Testis (tissue), 5 donors: ENCODE measurements at places on chromosomes 3 and 15.
A peak's percentile ranks its signal among the peaks of the same experiment; 100 is the strongest.

- peak; percentile 48 for DNase-seq
- peaks cover 4% of the 10 kb centered on the region for H3K4me1 ChIP-seq
- no peaks in the 10 kb centered on the region for H3K36me3 ChIP-seq
- no peak overlapping the region for H3K27ac ChIP-seq
- no peaks in the 10 kb centered on the region for H3K27me3 ChIP-seq
- H3K4me3 ChIP-seq, result peak overlapping the region; percentile 62
Measured at GRCh38 chr3:32780735-32781210, 37.0 kb upstream of the TRIM71 start.

DNA sequence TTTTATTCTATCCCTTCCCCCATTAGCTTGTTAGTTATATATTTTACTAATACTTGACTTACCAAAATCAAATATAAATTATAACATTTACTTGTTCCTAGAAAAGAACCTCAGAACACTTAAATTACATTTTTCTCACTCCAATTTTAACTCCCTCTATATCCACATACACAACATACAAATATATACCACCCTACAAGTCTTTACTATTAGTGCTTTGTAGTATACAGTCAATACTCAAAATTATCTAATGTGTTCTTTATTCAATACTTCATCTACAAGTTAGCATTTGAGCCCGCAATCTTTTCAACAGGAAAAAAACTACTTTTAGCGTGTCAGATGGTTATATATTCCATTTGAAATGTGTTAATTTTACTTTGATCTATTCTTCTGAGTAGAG lies 100.3 kb downstream of the ADAM10 start:
- no peak overlapping the region for H3K27ac ChIP-seq
- H3K4me3 ChIP-seq, result no peak overlapping the region
- DNase-seq, result no peak
- no peaks in the 10 kb centered on the region for H3K4me1 ChIP-seq

DNA sequence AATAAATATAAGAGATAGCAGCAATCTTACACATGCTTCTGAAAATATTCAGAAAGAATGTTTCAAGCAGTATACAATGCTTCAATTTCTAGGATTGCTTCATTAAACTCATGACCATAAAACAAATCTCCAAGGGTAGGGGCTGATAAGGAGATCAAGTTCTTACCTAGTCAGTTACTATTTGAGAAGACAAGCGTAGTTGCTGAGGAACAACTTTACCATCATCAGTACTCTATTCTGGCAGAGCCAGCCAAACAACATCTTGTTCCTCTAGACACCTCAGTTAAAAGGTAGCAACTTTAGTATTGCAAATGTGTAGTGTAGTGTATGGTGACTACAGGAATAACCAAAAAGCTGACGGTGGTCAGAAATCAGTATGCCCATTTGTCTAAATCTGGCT lies 85.4 kb upstream of the CHRM5 start:
- no peaks in the 10 kb centered on the region for H3K4me1 ChIP-seq
- H3K4me3 ChIP-seq, result no peak overlapping the region
- H3K27ac ChIP-seq, result no peak overlapping the region
- no peak for DNase-seq

DNA sequence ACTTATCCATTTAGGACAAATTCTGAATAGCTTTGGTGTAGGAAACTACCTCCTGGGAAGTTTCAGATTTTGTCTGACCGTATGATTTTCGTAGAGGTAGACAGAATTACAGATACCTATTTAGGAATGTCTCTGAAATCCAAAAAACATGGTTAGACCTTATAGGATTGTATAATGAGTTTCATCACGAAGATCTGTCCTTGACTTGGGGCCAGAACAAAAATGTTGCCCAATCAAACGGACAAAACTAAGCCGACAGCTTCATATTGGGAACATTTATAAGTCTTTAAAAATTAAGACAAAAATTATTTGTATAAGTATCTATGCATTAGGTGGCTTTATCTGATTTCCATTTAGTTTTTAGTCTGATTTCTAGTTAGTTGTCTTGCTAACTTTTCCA lies 32.6 kb downstream of the MNS1 start:
- DNase-seq, result no peak
- H3K4me3 ChIP-seq, result no peak overlapping the region
- no peaks in the 10 kb centered on the region for H3K36me3 ChIP-seq
- H3K27me3 ChIP-seq, result no peaks in the 10 kb centered on the region
- H3K4me1 ChIP-seq, result no peaks in the 10 kb centered on the region

GRCh38 chr3:29171043-29171990 lies 109.6 kb upstream of the RBMS3 start:
- no peak overlapping the region for H3K4me3 ChIP-seq
- H3K4me1 ChIP-seq, result peaks cover 2% of the 10 kb centered on the region
- H3K27ac ChIP-seq, result peak overlapping the region; percentile 57
- DNase-seq, result no peak

DNA sequence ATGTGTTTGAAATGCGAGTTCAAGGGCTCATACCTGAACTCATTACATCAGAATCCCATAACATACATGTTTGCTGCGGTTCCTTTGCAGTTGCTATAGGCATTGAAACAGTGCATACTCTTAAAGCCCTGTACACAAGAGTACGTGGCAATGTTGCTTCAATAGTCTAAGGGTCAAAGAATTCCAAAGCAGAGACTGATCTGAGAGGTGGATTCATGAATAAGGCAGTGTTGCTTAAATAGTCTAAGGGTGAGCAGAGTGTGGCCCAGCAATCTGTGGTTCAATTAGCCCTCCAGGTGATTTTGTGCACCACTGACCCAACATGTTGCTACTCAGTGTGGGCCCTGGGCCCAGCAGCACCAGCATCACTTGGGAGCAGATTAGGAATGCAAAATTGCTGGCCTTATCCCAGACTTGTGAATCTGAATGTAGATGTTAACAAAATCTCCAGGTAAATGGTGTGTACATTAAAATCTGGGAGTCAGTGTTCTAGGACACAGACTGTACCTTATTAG lies 314.7 kb upstream of the UMPS start:
- no peak for DNase-seq
- H3K27ac ChIP-seq, result no peak overlapping the region
- H3K4me3 ChIP-seq, result no peak overlapping the region

- DNase-seq, result no peak
- no peaks in the 10 kb centered on the region for H3K4me1 ChIP-seq
- H3K27ac ChIP-seq, result no peak overlapping the region
- H3K36me3 ChIP-seq, result no peaks in the 10 kb centered on the region
Measured at GRCh38 chr3:49602877-49603411, 48.7 kb downstream of the BSN start.

DNA sequence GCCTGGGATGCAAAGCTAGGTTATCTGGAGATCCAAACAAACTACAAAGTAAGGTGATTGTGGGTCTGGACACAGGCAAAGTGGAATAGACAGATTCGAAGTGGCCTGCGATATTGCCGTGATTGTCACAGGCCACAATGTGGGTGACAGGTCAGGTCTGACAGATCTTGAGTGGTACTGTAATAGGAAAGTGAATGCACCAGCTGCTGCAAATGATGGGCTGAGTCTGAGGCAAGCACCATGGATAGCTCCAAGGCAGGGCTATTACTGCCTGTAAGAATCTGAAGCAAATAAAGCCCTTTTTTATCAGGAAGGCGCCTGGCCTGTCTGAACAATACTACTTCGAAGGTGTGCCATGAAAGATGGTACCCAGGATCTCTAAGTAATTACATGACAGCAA lies 10.0 kb downstream of the ARMC8 start:
- no peaks in the 10 kb centered on the region for H3K27me3 ChIP-seq
- no peak overlapping the region for H3K27ac ChIP-seq
- DNase-seq, result peak; percentile 34
- H3K36me3 ChIP-seq, result no peaks in the 10 kb centered on the region

DNA sequence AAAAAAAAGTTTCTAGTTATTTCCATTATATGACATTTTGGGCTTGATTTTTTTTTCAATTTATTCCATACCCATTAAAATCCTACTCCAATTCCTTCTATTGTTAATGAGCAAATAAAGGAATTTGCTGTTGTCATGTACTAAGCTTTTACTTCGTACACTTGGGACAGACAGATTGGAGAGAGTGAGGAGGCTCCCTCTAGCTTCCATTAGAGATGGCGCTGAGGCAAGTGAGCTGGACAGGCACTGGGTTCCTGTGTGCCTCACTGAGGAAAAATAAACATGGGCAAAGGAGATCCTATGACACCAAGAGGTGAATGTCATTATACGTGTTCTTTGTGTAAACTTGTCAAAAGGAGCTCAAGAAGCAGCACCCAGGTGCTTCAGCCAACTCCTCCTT lies 441.1 kb upstream of the MDFIC2 start:
- H3K4me1 ChIP-seq, result no peaks in the 10 kb centered on the region
- H3K27ac ChIP-seq, result no peak overlapping the region
- H3K36me3 ChIP-seq, result no peaks in the 10 kb centered on the region
- H3K4me3 ChIP-seq, result no peak overlapping the region
- H3K27me3 ChIP-seq, result no peaks in the 10 kb centered on the region

DNA sequence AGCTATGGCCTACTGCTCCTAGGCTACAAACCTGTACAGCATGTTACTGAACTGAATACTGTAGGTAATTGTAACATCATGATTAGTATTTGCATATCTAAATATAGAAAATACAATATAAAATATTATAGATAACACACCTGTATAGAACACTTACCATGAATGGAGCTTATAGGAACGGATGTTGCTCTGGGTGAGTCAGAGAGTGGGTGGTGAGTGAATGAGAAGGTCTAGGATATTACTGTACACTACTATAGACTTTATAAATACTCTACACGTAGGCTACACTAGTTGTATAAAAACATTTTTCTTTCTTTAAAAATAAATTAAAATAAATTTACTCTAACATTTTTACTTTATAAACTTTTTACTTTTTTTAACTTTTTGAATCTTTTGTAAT lies 224.0 kb upstream of the CBLB start:
- no peaks in the 10 kb centered on the region for H3K4me1 ChIP-seq
- H3K27me3 ChIP-seq, result no peaks in the 10 kb centered on the region
- no peaks in the 10 kb centered on the region for H3K36me3 ChIP-seq
- no peak for DNase-seq
- H3K4me3 ChIP-seq, result no peak overlapping the region

DNA sequence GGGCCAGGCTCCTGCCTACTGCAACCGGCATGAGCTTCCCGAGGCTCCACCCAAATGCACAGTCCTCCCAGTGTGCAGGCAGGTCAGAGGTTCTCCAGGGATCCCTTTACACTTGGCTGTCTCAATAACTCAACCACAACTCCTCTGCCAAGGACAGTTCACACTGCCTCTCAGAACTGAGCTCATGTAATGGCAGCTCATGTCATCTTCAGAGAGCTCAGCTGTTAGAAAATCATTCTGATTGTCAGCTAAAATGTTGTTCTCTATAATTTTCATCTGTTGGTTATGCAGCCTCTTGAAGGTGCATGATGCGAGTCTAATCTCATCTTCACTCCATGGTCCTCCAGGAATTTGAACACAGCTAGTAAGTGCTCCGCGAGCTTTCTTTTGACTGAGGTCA lies 76.7 kb downstream of the SST start:
- no peaks in the 10 kb centered on the region for H3K36me3 ChIP-seq
- no peaks in the 10 kb centered on the region for H3K27me3 ChIP-seq
- peaks cover 6% of the 10 kb centered on the region for H3K4me1 ChIP-seq
- H3K27ac ChIP-seq, result no peak overlapping the region
- no peak overlapping the region for H3K4me3 ChIP-seq

DNA sequence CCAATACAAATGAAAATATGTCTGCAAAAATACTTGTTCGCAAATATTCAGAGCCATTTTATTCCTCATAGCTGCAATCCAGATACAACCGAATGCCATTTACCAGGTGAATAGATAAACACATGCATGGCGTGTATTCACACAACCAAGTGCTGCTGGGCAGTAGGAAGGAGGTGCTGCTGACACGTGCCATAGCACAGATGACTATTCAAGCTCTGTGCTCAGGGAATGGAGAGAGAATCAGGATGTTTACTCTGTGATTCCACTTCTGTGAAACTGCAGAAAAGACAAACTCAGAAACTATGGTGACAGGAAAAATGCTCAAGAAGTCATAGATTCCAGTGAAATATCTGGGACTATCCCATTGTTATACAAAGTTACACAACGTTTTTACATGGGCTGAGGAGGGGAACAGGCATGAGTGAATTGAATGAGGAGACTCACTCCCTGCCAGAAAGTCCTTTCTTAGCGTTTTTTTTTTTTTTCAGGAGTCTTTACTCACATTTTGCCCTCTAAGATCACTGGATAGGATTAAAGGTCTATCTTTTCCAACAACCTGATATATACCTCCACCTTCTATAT lies 152.9 kb upstream of the NDN start:
- H3K27me3 ChIP-seq, result no peaks in the 10 kb centered on the region
- H3K4me1 ChIP-seq, result no peaks in the 10 kb centered on the region
- H3K27ac ChIP-seq, result no peak overlapping the region
- no peaks in the 10 kb centered on the region for H3K36me3 ChIP-seq

DNA sequence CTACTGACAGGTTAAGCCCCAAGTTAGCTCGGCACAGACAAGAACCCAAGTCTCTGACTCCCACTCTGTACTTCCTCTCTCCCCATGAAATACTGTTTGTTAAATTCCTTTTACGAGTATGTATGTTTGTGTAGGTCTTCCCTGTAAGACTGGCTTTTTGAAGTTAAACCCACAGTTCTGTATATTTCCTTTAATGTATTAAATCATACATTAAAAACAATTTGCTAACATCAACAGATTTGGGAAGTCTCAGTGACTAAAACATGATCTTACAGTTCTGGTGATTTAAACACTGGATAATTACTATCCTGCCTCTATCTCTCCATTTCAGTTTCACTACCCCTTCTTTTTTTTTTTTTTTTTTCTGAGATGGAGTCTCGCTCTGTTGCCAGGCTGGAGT lies 4.4 kb downstream of the CMTM6 start:
- H3K27ac ChIP-seq, result no peak overlapping the region
- peaks cover 10% of the 10 kb centered on the region for H3K4me1 ChIP-seq
- H3K4me3 ChIP-seq, result no peak overlapping the region
- no peak for DNase-seq

- no peaks in the 10 kb centered on the region for H3K4me1 ChIP-seq
- DNase-seq, result no peak
- no peak overlapping the region for H3K4me3 ChIP-seq
- peak overlapping the region; percentile 52 for H3K27ac ChIP-seq
- no peaks in the 10 kb centered on the region for H3K27me3 ChIP-seq
- H3K36me3 ChIP-seq, result no peaks in the 10 kb centered on the region
Measured at GRCh38 chr3:44396200-44397171, 57.9 kb downstream of the TCAIM start.

- H3K4me1 ChIP-seq, result no peaks in the 10 kb centered on the region
- H3K36me3 ChIP-seq, result no peaks in the 10 kb centered on the region
- no peaks in the 10 kb centered on the region for H3K27me3 ChIP-seq
Measured at GRCh38 chr3:69926385-69926784, 73.1 kb upstream of the SAMMSON start.

GRCh38 chr3:39130693-39131265 lies 22.6 kb downstream of the CSRNP1 start:
- H3K36me3 ChIP-seq, result no peaks in the 10 kb centered on the region
- no peaks in the 10 kb centered on the region for H3K4me1 ChIP-seq
- no peak overlapping the region for H3K4me3 ChIP-seq

GRCh38 chr3:171401432-171401831 lies 58.8 kb downstream of the TNIK start:
- no peak overlapping the region for H3K4me3 ChIP-seq
- H3K27ac ChIP-seq, result no peak overlapping the region

GRCh38 chr15:76377217-76377616 lies 40.6 kb downstream of the ISL2 start:
- H3K36me3 ChIP-seq, result no peaks in the 10 kb centered on the region
- no peak for DNase-seq
- no peak overlapping the region for H3K27ac ChIP-seq
- H3K4me3 ChIP-seq, result no peak overlapping the region
- no peaks in the 10 kb centered on the region for H3K4me1 ChIP-seq

- H3K4me1 ChIP-seq, result peaks cover 40% of the 10 kb centered on the region
- peak; percentile 48 for DNase-seq
- H3K27me3 ChIP-seq, result no peaks in the 10 kb centered on the region
- H3K36me3 ChIP-seq, result no peaks in the 10 kb centered on the region
Measured at GRCh38 chr3:4580346-4581123, 87.4 kb downstream of the ITPR1 start.
